ENCODE measurements at places on chromosomes 5 and 9.

GRCh38 chr5:2103940-2104339 is 221.2 kb upstream of the IRX4 start:
- DNase-seq: no peak

- no peak for DNase-seq
Observed at GRCh38 chr9:134965411-134965810, 47.7 kb upstream of the FCN1 start.

GRCh38 chr9:91698266-91698665 is 251.8 kb downstream of the ROR2 start:
- DNase-seq: peak; percentile 12

DNA sequence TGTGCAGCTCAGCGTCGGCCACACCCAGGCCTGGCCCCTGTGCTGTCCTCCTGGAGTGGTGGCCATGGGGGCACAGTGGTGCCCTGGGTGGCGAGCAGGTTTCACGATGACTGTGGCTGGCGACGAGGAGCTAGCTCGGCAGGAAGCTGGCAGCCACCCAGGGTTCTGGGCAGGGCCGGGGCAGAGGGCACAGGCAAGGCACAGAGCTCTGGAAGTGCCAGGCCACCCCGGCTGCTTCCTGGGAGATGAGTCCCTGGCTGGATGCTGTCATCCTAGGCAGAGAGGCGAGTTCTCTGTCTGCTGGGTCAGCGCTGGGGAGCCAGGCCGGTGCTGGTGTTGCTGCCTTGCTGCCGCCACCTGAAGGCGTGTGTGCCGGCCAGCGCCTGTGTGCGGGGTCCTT is 51.7 kb downstream of the RXRA start:
- no peak for DNase-seq

- DNase-seq: peak; percentile 62
Observed at GRCh38 chr5:176596689-176597416, 13.1 kb downstream of the GPRIN1 start.

GRCh38 chr5:134436523-134437339 is 25.1 kb upstream of the CDKN2AIPNL start:
- peak; percentile 57 for DNase-seq

DNA sequence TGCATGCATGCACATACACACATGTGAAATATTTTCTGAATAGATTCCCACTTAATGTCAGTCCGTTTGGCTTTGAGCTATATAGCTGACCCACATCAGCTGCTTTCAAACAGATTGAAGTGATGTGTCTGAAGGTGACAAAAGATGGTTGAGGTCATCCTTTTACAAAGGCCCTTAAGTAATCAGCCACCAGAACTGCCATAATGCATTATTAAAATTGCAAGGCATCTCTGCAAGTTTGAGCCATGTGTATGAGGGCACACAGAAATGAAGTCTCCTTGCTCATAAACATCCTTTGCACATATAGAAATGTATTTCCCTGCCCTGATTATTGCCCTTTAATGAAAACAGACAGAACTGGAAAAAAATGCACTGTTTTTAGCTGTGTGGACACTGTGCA is 1043.0 kb upstream of the C9orf72 start:
- DNase-seq: no peak

GRCh38 chr5:33891446-33891787 is 373 bp downstream of the ADAMTS12 start:
- DNase-seq: no peak

DNA sequence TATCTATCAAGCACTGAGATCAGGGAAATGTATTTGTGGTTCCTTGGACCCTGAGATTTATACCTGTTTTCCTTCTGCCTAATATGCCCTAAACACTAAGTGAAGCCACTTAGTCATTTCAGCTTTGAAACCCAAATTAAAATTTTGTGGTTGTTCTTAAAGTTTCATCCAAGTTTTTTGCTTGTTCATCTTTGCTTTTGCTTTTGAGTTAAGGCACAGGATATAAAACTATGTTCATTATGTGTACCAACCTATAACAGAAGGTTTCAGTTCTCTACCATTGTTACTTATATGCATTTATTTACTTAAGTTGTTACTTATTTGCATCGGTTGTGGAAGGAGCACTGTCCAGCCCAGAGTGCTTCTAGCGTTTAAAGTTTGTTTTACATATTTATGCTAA is 382.3 kb downstream of the PTPRD start:
- no peak for DNase-seq

- no peak for DNase-seq
Observed at GRCh38 chr9:12958279-12958678, 183.5 kb downstream of the LURAP1L start.

- DNase-seq: no peak
Observed at GRCh38 chr5:513216-514100, 10.8 kb downstream of the SLC9A3 start.

DNA sequence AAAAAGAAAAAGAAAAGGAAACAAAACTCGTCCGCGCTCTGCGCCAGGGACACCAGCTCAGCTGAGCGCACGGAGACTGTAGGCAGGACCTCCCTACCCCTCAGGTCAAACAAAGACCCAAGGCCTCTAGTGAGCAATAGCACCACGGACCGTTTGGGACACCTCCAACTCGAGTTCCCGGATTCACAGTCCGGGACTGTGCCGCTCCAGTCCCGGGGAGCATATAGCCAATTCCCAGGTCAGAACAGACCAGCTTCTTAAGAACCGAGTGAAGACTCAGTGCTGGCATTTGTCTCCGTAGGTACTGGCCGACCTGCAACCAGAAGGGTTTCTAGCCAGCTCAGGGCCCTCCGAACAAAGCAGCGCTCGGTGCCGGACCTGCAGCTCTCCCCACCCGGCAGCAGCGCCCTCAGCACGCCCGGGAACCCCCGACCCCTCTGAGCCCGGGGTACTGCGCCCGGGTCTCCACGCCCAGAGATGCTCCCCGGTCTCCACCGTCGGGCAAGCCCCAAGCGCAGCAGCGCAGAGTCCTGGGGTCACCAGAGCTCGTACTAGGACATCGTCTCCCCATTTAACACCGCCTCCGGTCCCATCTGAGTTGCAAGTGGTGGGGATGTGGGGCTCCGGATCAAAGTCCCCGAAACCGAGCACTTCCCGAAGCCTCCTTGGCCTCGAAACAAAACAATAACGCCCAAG is 591 bp downstream of the ABCA1 start:
- no peak for DNase-seq

- DNase-seq: peak; percentile 42
Observed at GRCh38 chr5:141084487-141084989, 9.9 kb upstream of the PCDHB2 start.

GRCh38 chr5:136667789-136668188 is 302.4 kb upstream of the TRPC7 start:
- no peak for DNase-seq

DNA sequence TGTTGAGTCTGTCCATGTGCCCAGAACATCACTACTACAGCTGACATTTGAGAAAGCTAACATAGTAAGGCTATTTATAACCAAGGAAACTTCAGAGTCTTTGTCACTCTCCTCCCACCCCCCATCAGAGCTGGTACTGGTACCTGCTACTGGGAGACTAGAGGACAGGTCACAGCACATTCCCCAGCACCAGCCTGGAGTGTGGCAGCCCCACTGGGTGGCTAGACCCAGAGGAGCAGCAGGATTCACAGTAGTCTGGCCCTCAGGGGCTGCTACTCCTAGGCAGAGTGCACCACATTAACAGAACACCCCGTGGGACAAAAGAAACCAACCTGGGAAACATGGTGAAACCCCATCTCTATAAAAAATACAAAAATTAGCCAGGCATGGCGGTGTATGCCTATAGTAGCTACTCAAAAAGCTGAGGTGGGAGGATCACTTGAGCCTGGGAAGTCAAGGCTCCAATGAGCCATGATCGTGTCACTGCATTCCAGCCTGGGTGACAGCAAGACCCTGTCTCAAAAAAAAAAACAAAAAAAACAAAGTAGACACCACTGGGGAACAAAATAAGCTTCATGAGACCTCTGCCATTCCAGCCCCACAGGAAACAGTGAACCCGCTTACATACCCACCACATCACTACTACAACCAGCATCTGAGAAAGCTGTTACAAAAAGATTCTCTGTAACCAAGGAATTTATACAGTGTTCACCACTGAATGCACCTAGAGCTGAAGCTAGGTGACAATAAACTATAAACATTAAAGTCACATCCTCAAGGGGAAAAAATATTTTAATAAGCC is 26.3 kb upstream of the PTGER4 start:
- DNase-seq: no peak

DNA sequence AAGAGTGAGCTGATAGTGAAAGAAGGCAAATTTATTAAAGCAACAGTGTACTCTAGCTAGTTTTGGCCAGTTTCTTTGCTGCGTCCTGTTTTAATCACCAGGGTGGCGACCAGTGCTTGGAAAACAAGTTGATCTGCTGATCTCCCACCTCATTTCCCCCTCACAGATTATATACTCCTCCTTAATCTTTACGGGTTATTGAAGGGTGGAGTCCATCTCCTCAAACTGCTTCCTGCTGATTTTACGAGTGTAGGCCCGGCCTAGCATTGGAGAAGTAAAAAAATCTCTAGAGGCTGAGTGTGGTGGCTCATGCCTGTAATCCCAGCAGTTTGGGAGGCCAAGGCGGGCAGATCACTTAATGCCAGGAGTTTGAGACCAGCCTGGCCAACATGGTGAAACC is 14.0 kb upstream of the CFAP95 start:
- DNase-seq: no peak

GRCh38 chr9:35712762-35713400 is 19.1 kb downstream of the TLN1 start:
- no peak for DNase-seq

GRCh38 chr9:2208991-2209390 is 193.8 kb downstream of the SMARCA2 start:
- no peak for DNase-seq

DNA sequence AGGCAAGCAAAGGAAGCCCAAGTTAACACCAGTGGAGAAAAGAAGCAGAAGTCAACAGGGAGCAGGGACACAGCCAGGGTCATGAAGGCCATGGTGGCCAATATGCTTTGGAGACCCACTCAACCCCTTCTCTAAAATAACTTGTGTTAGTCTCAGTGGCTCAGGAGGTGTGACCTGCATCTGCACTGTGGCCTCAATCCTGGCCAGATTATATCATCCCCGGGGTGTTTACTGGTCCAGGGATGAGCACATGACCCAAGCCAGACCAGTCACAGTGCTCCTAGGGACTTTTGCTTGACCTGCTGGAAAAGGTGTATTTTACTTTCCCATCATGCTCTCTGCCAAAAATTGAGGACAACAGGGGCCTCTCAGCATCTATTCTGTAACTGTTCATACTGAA is 105.2 kb downstream of the DPYSL3 start:
- no peak for DNase-seq

GRCh38 chr9:81666123-81666522 is 23.2 kb downstream of the TLE1 start:
- no peak for DNase-seq

DNA sequence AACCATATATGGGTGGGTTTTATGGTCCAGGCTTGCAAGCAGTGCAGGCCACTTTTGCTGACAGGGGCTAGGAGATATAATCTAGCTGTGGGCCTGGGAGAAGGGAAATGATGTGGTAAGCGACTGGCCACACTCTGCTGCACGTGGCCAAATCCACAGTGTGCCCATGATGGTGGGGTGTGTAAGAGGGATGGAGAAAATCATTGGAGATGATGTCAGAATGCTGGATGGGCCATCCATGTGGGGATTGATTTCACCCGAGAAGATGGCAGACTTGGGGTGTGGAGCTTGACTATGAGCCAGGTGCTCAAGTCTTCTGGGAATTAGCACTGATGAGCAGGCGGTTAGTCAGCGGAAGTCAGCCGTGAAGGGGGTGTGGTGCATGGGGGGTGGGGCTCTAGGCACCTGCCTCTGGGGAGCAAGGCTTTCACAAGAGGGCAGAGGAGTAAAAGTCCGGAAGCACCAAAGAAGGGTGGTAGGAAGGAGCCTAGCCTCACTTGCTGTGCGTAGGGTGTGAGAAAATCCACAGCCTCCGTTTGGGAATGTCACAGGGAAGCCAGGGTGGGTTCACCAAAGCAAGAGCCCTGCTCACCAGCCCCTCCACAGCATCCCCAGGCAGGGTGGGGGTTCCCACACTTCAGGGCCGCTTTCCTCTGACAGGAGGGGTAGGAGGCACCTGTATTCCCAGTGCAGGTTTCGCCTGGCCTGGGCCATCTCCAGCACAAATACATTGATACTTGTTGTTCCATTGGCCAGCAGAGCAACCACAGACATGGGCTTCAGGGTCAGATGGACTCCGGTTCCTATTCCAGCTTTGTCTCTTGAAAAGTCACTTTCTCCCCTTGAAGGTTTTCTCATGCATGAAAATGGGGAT is 44.5 kb upstream of the ANGPTL2 start:
- DNase-seq: peak; percentile 22

DNA sequence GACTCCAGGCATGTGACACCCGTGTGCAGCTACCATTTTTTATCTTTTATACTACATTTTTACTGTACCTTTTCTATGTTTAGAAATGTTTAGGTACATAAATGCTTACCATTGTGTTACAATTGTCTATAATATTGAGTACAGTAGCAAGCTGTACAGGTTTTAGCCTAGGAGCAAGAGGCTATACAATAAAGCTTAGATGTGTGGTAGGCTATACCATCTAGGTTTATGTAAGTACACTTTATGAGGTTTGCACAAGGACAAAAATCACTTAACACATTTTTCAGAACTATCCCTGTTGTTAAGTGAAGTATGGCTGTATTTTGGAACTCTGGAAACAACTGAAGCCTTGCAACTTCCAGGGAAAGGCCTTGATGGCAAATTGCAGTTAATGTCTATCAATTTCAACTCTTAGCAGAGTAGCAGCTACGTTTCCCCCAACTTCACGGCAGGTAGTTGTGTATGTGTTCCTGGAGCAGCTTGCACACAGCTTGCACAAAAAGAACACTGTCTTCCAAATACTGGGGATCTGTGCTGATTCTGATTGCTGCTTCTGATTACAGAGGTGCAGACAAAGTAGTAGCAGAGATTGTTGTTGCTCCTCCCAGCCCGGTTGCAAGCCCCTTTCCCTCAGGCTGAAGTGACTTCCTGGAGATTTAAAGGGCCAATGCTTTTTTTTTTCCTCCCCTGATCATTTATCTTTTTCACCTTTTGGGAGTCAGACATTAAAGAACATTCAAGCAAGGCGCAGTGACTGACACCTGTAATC is 30.0 kb downstream of the SIL1 start:
- DNase-seq: no peak

GRCh38 chr5:57581222-57581621 is 98.6 kb upstream of the ACTBL2 start:
- DNase-seq: no peak

GRCh38 chr9:133009906-133010582 is 20.8 kb upstream of the GTF3C5 start:
- DNase-seq: no peak

DNA sequence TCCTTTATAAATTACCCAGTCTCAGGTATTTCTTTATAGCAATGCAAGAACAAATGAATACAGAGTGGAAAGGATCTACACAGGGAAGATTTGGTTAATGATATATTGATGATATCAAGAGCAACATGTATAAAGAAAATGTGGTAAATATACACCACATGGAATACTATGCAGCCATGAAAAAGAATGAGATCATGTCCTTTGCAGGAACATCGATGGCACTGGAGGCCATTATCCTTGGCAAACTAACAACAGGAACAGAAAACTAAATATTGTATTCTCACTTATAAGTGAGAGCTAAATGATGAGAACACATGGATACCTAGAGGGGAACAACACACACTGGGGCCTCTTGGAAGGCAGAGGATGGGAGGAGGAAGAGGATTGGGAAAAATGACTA is 19.9 kb upstream of the PUM3 start:
- no peak for DNase-seq
